G401 (cell line): ENCODE measurements at places on chromosomes 3 and 15. TPM values are rescaled to one million over a fixed set of nuclear protein-coding genes. Genes with fewer than 3 reads are reported as not detected.

The GRAMD1C gene
- 8.1 and 13.5 TPM in 2 replicates for total RNA-seq

GRCh38 chr3:41118461-41119390 is 80.6 kb upstream of the CTNNB1 start:
- DNase-seq: no peak

GRCh38 chr15:92672102-92672501 is 16.5 kb upstream of the FAM174B start:
- no peak for DNase-seq

- DNase-seq: no peak
These were observed 65.1 kb downstream of the SLC12A8 start for GRCh38 chr3:125147491-125147820.

DNA sequence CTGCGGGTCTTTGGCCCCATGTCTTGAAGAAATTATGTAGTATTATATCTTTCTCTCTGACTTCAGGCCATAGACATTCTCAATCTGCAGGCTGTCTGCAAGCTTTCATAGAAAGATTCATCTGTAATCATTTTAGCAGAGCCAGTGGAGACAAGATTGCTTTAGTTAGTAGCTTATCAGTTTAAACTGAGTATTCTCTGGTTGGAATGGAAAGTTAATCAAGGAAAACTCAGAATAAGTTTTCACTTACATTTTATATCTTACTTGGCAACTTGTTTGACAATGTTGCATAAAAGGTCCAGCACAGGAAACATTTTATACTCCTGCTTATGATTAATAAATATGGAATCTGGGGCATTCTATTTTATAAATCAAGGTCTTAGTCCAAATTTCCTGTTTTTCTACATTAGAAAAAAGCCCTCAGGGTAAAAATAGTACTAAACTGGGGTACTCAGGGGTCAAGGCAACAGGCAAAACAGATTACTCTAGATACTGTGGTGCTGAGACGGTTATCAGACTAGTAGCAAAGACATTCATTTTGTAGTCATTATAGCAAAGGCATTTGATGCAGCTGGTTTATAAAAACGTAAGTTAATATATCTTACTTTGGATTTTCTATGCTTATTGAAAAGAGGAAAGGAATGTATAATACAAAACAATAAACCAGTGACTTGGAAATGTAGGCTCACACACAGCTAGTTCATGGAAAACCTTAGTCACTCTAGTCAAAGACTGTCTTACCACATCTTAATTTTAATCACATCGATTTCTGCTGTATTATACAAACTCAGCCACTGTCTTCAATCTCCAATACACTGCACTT is 45.2 kb upstream of the FILIP1L start:
- no peak for DNase-seq

The GPR15 gene
- total RNA-seq: not detected in 2 replicates

The TGM4 gene
- total RNA-seq: not detected in 2 replicates

The NAA50 gene
- 47.2 and 60.2 TPM in 2 replicates for total RNA-seq

GRCh38 chr3:79973482-79973881 is 205.7 kb upstream of the ROBO1 start:
- no peak for DNase-seq

The GPR27 gene
- 0.31 TPM in 1 of 2 replicates, not detected in the other for total RNA-seq

GRCh38 chr15:39025321-39025720 is 460.7 kb upstream of the RASGRP1 start:
- DNase-seq: no peak

The DCBLD2 gene
- 0.20 and 0.86 TPM in 2 replicates for total RNA-seq

DNA sequence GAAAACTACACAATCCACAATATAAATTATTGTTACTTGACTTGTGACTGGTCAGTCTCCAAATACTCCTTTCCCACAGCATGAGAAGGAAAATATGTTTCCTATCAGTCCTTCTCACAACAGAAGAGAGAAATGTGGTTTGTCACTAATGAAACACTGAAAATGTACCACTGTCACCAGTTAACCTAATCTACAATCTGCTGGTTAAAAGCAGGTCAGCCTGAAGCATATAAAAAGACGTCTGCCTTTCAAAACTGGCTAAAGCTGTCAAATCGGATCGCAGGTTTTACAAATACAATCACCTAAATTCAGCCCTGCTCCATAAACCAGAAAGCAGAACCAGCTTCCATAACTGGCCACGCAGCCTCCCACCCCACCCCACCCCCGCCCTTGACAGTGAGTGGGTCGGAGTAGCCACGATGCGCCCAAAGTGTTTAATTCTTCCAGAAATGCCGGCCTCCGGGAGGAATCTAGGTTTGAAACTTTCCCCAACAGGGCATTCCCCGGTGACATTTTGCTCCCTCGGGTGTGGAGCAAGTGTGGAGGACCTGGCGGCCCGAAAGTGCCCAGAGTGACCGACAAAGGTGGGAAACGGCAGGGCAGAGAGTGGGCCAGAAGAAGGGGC is 682 bp downstream of the ETFA start:
- peak; percentile 38 for DNase-seq

DNA sequence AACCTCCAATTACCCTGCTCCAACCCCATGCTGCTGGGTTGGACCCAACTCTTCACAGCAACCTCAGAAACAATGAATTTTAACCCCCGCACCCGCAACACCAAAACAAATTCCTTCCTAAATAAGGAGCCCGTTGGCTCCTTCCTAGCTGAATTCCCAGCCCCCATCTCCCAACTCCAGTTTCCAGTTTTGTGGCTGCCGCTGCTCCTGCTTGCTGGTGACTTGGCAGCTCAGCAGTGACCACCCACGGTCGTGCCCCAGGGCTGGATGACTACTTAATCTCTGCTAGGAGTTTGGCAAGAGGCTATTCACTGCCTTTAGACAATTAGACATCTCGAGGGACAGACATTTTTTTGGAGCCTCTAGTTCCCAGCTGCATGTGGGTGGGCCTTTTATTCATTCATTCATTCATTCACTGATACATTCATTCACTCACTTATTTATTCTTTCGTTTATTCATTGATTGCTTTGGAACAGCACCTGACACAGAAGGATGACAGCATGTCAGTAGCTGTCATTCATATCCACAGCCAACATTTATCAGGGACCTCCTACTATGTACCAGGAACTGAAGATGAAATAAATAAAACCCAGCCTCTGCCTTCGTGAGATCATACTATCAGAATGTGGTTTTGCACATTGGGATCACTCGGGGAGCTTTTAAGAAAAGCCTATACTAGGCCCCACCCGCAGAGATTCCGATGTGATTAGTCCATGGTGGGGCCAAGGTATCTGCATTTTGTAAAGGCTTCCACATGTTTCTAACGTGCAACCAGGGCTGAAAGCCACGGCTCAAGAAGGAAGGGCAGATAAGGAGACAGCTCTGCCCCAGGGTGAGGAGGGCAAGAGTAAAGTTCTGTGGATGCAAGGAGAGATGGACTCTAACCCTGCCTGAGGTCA is 256.5 kb downstream of the SHQ1 start:
- peak; percentile 39 for DNase-seq

GRCh38 chr3:123429362-123430125 is 19.3 kb downstream of the ADCY5 start:
- no peak for DNase-seq

GRCh38 chr3:186612721-186613636 is at the start of gene AHSG:
Gene AHSG, plus strand, starts transcription at chr3:186613060. Its CDS starts 82 bp downstream, at chr3:186613142.
- no peak for DNase-seq

DNA sequence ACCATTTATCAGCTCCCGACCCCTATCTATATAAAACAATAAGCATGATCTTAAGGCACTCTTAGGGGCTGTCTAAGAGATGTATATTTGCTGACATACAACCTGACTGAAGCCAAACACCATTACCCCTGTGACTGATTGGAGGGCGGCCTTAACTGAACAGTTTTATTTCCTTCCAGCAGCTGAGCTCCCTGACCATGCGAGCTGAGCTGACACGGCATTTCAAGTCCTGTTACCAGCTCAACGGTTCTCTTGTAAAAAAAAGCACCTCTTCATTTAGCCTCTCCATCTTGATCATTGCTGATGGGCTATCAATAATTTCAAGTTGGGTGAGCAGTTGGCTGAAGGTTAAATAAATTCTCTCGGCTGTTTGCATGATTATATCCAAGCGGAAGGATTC is 33.4 kb upstream of the BNIP2 start:
- no peak for DNase-seq
